ENCODE measurements at places on chromosomes 16 and 17.

DNA sequence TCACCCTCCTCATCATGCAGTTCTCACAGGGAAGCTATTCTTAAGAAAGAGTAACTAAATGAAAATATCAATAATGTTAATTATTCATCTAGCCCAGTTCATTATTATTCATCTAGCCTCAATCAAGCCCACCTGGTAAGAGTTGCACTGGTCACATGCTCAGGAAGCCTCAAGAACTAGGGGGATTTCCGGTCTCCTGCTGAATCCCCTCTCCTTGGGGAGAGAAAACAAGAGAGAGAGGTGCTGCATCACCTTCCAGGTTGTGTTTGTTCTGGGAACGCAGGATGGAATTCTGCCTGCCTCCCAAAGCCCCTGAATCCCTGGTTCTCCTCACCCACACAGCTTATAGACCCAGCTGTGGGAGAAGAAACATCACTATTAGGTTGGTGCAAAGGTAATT, 164.0 kb downstream of the PMP22 start:
- no peak for DNase-seq

DNA sequence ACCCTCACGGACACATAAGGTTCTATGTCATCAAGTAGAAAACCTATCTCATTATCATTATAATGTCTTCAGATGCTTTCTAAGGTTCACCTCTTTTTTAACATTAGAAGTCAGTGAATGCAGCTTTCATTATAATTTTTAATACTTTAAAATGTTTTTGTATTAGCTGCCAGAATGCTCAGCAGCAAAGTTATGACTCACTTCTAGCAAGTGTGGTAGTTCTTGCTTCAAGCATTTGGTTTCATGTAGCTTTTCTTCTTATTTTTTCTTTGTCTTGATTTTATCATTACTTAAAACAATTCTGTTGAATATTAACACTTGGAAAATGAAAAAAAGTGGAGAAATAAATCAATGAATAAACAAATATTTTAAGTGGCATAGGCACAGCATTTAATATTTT, 23.4 kb downstream of the LPCAT2 start:
- DNase-seq: no peak

- DNase-seq: no peak
Measured at GRCh38 chr17:16158714-16159113, 56.6 kb downstream of the NCOR1 start.

DNA sequence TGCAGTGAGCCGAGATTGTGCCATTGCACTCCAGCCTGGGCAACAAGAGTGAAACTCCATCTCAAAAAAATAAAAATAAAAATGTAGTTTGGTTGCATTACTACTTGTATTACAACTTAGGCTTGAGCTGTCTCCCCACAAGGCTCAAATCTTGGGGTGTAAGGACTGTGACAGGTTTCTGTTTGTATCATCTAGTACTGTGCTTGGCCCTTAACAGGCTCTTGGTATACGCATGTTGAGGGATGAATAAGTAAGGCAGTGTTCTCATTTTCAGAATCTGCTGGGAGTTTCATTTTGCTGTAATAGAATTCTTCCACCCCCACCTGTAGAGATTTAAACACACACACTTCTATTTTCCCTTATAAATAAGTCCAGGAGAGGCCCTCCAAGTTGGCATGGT, 289.4 kb upstream of the EEF2KMT start:
- no peak for DNase-seq

- no peak for DNase-seq
Measured at GRCh38 chr17:27959382-27959709, 66.2 kb upstream of the LYRM9 start.

GRCh38 chr16:19939553-19939952, 54.9 kb upstream of the GPRC5B start:
- no peak for DNase-seq

GRCh38 chr16:68704232-68704867, 32.7 kb upstream of the CDH1 start:
- peak; percentile 72 for DNase-seq

DNA sequence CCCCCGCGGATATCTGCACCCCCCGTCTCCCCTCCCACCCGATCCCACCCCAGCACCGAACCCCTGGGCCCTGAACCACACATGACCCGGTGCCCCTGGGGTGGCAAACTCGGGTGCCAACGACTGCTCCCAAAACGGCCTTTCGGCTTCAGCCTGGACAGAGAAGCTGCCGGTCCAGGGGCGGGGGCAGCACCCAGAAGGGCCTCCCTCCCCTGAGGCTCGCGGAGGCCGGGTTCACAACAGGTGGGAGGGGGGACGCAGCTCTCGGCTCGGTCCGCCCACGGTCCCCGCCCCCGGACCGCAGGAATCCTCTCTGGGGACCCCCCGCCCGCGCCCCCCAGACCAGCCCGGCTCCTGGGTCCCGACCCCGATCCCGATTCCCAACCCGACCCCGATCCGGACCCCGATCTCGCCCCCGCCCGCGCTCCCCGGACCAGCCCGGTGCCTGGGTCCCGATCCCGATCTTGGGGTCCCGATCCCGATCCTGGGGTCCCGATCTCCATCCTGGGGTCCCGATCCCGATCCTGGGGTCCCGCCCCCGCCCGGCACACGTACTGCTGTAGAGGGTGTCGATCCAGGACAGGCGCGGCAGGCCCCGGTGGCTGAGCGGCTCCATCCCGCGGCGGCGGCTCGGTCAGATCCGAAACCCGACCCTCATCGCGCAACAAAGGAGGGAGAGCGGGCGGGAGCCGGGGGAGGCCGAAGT, 516 bp downstream of the ABR start:
- DNase-seq: no peak

- peak; percentile 78 for DNase-seq
Measured at GRCh38 chr16:30032083-30032819, 1.2 kb upstream of the TLCD3B start.

GRCh38 chr17:55758171-55758570, 7.3 kb downstream of the PCTP start:
- no peak for DNase-seq

DNA sequence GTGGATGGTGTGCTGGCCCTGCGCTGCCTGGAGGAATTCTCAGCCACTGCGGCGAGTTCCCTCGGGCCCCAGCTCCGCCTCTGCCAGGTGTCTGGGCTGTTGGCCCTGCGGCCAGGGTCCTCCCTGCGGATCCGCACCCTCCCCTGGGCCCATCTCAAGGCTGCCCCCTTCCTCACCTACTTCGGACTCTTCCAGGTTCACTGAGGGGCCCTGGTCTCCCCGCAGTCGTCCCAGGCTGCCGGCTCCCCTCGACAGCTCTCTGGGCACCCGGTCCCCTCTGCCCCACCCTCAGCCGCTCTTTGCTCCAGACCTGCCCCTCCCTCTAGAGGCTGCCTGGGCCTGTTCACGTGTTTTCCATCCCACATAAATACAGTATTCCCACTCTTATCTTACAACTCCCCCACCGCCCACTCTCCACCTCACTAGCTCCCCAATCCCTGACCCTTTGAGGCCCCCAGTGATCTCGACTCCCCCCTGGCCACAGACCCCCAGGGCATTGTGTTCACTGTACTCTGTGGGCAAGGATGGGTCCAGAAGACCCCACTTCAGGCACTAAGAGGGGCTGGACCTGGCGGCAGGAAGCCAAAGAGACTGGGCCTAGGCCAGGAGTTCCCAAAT, 1.3 kb upstream of the TNFSF13 start:
- DNase-seq: no peak

GRCh38 chr17:82648742-82649331, 593 bp upstream of the WDR45B start:
- peak; percentile 54 for DNase-seq

DNA sequence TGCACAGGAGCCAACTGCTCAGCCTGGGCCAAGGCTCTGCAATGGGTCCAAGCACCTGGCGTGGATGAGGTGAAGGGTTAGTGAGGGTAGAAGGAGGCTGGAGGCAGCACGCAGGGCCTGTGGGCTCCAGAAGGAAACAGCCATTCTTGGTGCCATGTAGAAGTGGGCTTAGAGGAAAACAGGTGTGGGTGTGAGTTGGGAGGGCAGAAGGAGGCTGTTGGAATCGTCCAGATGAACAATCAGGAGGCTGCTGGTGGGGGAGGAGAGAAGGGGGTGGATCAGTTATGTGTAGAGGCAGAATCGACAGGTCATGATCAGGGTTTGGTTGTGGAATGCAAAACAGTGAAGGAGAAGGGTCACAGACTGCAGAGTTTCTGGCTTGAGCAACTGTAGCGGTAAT, 51.7 kb upstream of the ALDH3A2 start:
- no peak for DNase-seq

DNA sequence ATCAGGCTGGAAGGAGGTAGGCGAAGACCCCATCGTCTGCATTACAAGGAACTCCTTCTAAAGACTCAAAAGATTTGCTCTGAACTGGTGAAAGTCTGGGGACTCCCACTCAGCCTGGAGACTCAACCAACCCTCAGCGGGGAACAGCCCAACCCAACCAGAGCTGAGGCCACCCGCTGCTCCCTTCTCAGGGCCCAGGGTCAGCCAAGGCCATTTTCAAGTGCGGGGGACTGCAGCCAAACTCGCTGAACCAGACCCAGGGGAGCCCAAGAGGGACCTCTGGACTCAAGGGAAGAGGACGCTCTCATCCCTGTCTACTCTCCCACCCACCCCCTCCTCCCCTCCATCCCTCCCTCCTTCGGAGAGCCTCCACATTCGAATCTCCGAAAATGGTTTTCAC, 24.1 kb downstream of the XYLT1 start:
- no peak for DNase-seq

GRCh38 chr17:50818921-50819657, 16.3 kb upstream of the WFIKKN2 start:
- DNase-seq: no peak

DNA sequence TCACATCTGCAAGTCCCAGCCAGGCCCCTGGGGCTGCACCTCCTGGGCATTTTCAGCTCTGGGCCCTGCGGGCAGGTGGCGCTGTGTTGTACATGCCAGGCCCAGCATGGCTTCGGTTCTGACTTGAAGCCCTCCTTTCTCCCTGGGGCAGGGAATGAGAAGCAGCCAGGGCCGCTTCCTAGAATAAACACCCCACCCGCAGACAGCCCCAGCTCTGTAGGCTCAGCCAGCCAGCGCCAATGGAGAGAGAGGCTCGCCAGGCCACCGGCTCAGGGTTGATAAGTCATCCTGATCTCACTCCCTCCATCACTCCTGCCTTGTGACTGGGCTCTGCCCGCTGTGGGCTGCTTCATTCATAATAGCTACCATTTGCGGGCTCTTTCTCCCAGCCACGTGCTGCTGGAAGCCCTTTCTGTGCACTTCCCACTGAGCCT, 6.0 kb upstream of the GLIS2 start:
- no peak for DNase-seq
